ENCODE measurements at places on chromosomes 7 and 10.

- no peak for DNase-seq
These were observed 27.6 kb downstream of the ERLIN1 start for GRCh38 chr10:100158044-100158805.

DNA sequence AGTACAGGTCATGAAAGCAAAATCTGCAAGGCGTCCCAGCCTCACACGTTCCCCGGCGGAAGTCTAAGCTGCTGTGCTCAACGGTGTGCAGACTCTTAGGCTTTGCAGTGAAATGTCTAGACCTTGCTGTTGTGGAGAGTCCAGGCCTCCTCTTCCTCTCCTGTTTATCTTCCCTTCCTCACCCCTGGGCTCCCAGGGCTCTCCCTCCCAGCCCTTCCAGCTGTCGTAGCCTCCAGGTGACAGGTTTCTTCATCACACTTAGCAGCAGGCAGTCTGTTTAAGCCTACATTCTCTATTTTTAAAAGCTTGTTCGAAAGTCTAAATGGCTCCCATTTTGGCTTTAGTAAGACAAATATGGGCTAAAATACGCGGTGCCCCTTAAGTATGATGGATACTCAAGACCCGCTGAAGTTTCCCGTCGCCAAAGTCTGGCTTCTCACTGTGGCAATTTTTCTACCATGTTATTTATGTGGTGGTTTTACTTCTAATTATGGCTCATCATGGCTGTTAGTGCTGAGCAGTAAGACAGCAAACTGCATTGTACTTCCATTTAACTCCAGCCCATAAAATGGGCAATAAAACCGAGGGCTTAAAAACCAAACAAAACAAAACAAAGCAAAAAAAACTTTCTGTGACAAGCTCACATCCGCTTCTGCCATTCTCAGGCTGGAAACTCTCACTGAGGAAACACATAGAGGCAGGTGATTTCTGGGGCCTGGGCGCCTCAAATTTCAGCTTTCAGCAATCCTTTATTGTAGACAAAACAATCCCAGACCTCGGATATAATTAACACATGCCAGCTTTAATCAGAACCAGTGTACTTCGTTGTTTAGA, 243.2 kb downstream of the SNX10 start:
- no peak for DNase-seq

- DNase-seq = no peak
These were observed 2.6 kb downstream of the MYO1G start for GRCh38 chr7:44976040-44976745.

DNA sequence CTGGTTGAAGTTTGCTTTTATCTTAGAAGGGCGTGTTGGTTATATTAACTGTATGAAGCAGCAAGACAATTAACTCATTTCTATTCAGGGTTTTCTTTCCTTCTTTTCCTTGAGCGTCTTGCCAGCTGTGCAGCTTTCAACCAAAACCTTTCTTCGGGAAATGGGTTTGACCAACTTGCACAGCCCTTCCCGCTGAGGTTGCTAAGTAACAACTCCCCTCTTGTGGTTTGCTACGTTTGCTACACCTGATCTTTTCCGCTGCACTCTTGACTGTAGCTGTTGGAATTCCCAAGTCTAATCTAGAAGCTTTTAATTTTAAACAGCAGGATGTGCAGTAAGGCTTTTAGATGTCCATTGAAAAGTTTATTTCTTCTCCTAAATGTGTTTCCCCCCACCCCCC, 116.9 kb downstream of the CDCA7L start:
- no peak for DNase-seq

DNA sequence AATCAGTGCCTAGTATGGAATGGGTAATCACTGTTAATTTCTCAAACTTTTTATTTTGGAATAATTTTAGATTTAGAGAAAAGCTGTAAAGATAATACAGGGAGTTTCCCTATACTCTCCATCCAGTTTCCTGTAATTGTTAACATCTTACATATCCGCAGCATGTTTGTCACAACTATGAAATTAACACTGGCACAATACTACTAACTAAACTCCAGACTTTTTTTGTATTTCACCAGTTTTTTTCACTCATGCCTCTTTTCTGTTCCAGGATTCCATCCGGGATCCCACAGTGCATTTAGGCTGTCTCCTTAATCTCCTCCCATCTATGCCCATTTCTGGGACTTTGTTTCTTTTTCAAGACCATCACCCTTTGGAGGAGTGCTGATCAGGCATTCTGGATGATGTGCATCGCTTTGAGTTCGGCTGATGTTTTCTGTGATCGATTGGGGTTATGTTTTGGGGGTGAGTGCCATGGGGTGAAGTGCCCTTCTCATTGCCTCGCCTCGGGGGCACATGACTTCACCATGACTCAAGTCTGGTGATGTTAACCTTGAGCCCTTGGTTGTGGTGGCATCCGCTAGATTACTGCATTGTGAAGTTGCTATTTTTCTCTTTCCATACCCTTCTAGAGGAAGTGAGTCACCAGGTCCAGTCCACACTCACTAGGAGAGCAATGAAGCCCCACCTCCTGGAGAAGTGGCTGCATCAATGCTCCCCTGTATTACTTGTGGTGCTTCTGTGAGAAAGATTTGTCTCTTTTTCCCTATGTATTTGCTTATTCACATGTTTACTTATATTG, 43.9 kb upstream of the GRB10 start:
- DNase-seq = no peak

DNA sequence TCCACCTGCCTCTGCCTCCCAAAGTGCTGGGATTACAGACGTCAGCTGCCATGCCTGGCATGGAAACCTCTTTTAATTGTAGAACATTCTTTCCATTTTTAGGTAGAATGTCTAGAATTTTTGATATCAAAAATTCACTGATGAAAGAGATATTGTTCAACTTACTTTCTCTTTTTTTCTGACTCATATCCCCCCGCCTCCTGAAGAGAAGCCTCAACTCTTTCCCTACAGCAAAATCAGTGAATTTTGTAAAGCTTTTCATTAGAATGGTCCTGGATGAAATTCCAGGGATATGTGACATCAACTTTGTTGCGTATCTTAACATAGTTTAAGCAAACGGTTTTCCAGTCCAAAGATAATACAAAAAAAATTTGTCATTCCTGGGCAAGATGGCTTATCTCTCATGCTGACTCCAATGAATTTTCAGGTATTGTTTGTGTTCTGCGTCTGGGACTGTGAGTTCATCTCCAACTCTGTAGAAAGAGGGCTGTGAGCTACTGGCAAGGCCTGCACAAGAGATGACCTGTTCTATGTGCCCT, 256.8 kb downstream of the BMPER start:
- DNase-seq = no peak

DNA sequence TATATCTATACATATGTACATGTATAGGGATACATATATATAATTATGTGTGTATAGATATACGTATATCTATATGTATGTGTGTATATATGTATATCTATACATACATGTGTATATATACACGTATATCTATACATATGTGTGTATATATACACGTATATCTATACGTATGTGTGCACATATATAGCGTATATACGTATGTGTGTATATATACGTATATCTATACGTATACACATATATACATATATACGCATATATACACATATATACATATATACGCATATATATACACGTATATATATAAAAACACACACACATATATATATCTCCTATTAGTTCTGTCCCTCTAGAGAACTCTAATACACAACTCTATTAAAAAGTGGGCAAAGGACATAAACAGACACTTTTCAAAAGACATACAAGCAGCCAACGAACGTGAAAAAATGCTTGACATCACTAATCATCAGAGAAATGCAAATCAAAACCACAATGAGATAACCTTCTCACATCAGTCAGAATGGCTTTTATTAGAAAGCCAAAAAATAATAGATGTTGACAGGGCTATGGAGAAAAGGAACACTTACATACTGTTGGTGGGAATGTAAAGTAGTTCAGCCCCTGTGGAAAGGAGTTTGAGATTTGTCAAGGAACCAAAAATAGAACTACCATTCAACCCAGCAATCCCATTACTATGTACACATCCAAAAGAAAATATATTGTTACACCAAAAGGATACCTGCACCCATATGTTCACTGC, 22.0 kb upstream of the TMEM120A start:
- no peak for DNase-seq

GRCh38 chr10:72297281-72297804, 23.6 kb downstream of the DDIT4 start:
- peak; percentile 72 for DNase-seq

DNA sequence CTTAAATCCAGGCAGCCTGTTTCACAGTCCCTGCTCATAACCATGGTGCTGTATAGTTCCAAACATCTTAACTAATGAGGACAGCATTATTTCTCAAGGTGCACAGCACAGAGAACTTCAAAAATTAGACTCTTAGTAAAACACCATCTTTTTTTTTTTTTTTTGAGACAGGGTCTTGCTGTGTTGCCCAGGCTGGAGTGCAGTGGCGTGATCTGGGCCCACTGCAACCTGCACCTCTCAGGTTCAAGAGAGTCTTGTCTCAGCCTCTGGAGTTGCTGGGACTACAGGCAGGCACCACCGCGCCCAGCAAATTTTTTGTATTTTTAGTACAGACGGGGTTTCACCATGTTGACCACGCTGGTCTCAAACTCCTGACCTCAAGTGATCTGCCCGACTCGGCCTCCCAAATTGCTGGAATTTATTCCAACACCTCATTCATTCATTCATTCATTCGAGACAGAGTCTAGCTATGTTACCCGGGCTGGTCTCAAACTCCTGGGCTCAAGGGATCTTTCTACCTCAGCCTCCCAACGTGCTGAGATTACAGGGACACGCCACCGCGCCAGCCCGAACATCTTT, 507 bp upstream of the TMEM254 start:
- DNase-seq = no peak

GRCh38 chr7:54664235-54665228, 94.5 kb downstream of the SEC61G start:
- peak; percentile 38 for DNase-seq

DNA sequence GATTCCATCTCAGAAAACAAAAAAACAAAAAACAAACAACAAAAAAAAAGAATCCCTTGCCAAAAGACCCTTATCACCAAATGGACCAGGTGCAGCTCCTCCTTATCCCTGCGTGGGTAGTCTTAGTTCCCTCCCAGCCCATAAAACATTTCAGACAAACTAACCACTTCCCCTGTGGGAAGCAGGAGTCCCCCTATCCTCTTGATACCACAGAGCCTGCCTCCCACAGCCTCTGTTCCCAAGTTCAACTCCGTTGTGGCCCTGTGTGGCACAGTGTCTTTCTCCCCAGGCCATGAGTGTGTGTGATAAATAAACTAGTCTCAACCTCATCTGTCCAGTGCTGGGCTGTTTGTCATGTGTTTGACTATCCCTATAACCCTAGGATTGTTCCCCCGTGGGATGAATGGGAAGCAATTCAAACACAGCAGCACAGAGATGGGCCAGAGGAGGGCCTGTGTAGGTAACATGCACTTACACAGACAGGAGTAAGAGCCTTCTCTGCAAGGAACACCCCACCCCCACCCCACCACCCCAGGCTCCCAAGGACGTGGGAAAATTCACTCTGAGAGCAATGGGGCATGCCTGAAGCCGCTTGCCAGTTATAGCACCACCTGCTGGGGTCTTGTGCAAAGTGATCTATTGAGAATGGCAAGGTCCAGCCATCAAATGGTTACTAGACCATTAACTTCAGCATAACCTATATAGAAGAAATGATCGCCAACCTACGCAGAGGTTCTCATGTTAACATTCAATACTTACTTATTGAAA, 147.1 kb upstream of the GHITM start:
- DNase-seq = no peak

GRCh38 chr7:34133983-34134782, 228.8 kb downstream of the BMPER start:
- DNase-seq = peak; percentile 26

DNA sequence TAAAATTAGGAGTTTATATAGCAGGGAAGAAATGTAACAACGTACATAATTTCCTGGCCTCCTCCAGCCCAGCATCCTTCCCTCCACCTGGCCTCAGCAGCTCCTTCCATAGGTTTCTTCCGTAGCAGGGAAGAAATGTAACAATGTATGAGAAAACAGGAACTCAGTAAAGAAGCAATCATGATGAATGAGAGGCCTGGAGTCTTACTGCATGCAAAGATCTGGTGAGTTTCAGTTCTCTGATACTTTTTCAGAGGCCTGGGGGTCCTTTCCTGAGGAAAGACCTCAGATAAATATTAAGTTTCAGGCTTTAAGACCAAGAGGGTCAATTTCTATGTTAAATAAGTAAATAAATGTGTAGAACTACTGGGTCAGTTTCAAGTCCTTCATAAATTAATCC, 155.7 kb upstream of the C7orf33 start:
- DNase-seq = no peak

GRCh38 chr7:150435390-150436073, 14.9 kb upstream of the GIMAP8 start:
- DNase-seq = peak; percentile 80

DNA sequence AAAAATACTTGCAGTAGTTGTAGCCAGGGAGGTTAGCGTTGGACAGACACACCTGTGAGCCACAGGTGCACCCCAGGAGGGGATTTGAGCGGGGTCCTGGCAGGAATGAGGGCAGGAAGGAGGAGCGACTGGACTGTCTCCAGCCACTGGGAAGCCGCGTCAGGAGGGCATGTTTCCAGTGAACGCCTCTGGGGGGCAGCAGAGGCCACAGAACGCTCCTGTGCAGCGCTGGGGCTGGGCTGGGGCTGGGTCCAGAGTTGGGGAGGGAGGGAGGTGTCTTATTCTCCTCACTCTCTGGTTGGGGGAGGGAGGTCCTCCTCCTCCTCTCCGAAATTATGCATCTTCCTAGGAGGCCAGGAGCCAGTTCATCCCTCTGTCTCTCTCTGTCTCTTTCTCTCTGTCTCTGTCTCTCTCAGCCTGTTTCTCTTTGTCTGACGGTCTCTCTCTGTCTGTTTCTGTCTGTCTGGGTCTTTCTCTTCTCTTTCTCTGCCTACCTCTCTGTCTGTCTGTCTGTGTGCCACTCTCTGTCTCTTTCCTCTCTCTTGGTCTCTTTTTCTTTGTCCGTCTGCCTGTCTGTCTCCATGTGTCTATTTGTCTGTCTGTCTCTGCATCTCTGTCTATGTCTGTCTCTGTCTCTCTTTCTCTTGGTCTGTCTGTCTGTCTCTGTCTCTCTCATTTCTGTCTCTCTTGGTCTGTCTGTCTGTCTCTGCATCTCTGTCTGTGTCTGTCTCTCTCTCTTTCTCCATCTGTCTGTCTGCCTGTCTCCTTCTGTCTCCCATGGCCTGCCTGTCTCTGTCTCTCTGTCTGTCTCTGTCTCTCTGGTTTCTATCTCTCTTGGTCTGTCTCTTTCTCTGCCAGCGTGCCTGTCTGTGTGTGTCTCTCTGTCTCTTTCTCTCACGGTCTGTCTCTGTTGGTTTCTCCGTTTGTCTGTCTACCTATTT, 9.9 kb upstream of the PSMG3 start:
- DNase-seq = peak; percentile 49

GRCh38 chr7:118109607-118110006, 74.4 kb upstream of the LSM8 start:
- DNase-seq = no peak

- no peak for DNase-seq
These were observed 246.4 kb upstream of the GRB10 start for GRCh38 chr7:51029131-51029530.

GRCh38 chr7:42736931-42737330, 174.9 kb downstream of the C7orf25 start:
- no peak for DNase-seq
